ENCODE measurements at places on chromosomes 5 and 9.

DNA sequence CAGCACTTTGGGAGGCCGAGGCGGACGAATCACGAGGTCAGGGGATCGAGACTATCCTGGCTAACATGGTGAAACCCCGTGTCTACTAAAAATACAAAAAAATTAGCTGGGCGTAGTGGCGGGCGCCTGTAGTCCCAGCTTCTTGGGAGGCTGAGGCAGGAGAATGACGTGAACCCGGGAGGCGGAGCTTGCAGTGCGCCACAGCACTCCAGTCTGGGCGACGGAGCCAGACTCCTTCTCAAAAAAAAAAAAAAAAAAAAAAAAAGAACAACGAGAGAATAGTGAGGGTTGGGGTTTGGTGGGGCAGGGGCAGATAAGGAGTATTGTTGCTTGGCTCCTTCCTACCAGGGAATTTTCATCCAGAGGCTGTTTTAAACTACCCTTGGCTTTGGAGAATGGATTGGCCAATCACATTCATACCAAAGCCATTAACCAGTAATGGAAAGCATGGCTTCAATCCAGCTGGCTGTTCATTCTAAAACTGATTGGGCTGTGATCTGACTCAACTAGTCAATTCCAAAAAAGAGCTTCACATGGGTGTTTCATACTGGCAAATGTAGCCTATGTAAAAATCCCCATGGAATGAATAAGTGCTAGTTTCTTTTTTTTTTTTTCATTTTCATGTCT lies 64.4 kb downstream of the PLCXD3 start:
- DNase-seq, result no peak

- DNase-seq, result no peak
These were observed 35.8 kb downstream of the DCAF10 start for GRCh38 chr9:37836386-37836785.

DNA sequence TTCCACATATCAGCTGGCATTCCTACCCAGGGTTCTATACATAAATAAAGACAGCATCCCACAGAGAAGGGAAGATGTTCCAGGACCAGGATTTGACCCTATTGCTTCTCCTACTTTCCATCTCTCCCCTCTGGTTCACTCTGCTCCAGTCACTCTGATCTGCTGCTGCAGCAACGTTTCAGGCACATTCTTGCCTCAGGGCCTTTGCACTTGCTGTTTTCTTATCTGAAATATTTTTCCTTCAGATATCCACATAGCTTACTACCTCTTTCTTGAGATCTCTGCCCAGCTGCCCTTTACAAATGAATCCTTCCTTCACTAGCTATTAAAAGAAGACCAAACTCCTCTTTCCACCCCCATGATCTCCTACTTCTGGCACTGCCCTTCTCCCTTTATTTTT lies 204.5 kb downstream of the SPOCK1 start:
- DNase-seq, result no peak

- no peak for DNase-seq
These were observed 59.2 kb downstream of the DAPK1 start for GRCh38 chr9:87556821-87557220.

GRCh38 chr5:149549461-149550267 lies 1.6 kb downstream of the CSNK1A1 start:
- peak; percentile 31 for DNase-seq
